ENCODE measurements at places on chromosomes 7 and 10.

DNA sequence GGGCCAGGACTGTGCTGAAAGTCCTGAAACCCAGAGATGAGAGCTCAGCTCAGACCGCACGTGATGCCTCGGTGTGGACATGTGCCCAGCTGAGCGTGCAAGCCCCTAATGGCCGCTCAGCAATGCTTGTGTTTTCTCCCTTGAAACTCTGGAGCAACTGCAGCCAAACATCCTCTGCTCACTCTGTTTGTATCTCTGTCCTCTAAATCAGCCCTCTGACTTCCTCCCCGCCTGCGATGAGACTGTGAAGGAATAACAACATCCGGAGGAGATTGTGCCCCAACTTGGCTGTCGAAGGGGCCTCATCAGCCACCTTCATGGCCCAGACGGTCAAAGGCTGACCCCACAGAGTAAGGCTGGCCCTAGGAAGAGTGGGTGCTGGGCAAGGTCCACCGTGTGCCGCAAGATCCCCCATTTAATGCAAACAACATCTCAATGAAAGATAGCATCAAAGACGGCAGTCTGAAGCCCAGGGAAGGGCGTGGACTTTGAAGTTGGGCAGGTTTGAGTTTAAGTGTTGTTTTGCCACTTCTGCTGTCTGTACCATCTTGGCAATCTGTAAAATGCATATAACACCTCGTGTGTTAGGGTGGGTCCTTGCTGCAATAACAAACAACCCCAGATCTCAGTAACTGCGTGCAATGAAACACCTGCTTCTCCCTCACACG is 39.9 kb downstream of the CALML3 start:
- no peak for DNase-seq

- no peak for DNase-seq
These were observed 92.8 kb upstream of the FEZF1 start for GRCh38 chr7:122397381-122397780.

- no peak for DNase-seq
These were observed 68.4 kb downstream of the IKZF1 start for GRCh38 chr7:50372923-50373322.

- no peak for DNase-seq
These were observed 56.9 kb downstream of the SORBS1 start for GRCh38 chr10:95504246-95504691.

- no peak for DNase-seq
These were observed 50.9 kb upstream of the TM9SF3 start for GRCh38 chr10:96637709-96638108.

DNA sequence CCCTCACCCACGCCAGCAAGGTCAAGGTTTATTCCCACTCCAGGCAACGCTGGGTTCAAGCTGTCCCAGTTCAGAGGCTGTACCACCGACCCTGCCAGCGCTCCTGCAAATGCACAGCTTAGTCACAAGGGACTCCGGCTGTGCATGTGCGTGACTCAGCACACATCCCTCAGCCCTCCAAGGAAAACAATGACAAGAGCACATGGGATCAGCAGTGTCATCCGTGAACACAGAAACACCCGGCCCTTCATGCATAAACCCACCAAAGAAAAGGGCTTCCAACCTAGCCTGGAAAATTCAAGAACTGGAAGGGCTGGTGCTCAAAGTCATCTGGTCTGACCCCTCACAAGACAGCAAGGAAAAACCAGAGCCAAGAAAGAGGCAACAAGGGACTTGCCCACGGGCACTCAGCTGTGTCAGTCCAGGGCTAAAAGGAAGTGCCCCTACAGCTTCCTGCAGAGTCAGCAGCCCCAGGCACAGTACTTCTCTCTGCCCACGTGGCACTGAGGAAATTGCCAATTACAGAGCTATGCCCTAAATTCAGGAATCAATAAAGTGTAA is 106.1 kb downstream of the KCNMA1 start:
- no peak for DNase-seq

DNA sequence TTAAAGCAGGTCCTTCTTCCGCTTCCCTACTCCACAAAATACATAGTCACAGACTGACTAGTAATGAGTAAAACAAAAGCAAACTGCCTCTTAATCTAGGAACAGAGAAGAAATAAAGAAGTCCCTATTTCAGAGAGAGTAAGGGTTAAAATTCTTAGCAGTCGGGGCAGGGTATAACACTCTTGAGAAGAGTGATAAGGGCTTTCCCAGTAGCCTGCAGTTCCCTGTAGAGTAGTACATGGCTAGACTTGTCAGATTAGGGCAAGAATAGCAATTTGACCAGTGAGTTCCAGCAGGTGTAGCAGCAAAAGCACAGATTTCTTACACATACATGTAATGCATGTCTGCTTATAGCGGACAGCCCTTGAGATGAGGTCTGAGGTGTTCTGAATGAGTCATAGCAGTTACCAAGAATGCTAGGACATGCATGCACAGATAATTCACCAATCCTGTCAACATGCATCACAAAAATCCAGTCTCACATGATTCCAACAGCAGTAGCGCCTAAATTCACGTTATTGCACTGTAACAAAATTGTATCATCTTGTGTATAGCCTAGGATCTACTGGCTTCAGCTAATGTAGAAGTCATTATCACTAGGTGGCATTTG is 40.7 kb downstream of the BTRC start:
- no peak for DNase-seq

- no peak for DNase-seq
These were observed 160.5 kb downstream of the ARID5B start for GRCh38 chr10:62062028-62062427.

GRCh38 chr7:74202841-74203556 is 6.8 kb upstream of the LAT2 start:
- DNase-seq = peak; percentile 76

- DNase-seq = no peak
These were observed 200.1 kb downstream of the SLC25A13 start for GRCh38 chr7:96121752-96122151.

GRCh38 chr10:101558671-101559595 is 29.1 kb downstream of the POLL start:
- DNase-seq = no peak
